ENCODE measurements at places on chromosomes 2 and 18.

- no peak for DNase-seq
Measured at GRCh38 chr2:29290293-29291047, 175.3 kb downstream of the CLIP4 start.

GRCh38 chr2:29281086-29281915 lies 166.1 kb downstream of the CLIP4 start:
- peak; percentile 73 for DNase-seq

DNA sequence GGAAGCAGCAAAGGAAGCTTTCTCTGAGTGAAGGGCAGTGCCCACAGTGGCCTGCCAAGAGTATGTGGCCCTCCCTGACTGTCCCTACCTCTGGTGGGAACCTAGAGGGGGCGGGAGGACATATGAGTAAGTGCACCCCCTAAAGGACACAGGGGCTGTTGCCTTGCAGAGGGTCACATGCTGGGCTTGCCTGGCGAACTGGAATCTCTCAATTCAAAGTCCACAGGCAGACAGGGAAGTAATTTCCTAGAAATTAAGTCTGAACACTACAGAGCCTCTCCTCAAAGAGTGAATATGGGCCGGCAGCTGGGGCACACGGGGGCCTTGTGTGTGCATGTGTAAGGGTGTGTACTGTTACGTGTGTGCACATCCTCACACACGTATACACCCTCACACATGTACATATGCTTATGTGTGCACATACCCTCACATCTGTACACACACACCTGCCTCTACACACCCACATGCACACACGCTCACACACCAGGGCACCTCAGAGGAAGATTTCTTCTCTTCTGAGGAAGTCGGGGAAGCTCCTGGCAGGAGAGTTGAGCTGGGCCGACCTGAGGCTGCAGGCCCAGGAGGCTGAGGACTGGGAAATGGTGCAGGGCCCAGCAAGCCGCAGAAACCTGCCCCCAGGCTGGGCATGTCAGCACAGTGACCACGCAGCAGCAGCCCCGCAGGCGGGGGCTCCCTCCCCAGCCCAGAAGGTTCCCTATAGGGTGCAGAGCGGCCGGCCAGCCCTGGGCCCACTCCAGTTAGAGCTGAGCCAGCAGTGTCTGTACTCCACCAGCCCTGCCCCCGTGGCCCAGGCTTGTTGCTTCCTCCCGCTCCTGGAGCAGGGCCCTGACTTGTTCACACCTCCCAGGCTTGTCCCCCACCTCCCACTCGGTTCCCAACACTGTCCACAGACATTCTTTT lies 77.4 kb upstream of the TAF1B start:
- DNase-seq, result no peak

GRCh38 chr2:161139098-161139987 lies 20.9 kb upstream of the TANK start:
- DNase-seq, result peak; percentile 64

GRCh38 chr2:10722252-10722825 lies 909 bp downstream of the ATP6V1C2 start:
- DNase-seq, result no peak

DNA sequence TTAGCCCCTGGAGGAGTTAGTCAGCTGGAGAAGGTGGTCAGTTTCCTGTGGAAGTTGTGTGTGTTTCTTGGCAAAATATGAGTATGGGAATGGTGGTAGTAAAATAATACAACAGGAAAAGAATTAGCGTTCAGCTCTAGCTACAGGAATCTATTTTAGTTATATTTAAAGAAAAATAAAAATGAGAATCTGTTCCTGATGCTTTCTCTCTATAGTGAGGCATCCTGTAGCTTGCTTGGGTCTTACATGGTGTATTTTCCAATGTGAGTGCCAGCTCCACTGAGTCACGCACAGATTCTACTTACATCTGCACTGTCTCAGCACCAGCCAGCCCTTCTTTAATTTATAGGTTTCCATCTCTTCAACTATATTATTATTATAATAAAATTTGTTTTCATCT lies 132.2 kb downstream of the BIRC6 start:
- no peak for DNase-seq

GRCh38 chr18:6052449-6052913 lies 157.2 kb upstream of the TMEM200C start:
- no peak for DNase-seq

DNA sequence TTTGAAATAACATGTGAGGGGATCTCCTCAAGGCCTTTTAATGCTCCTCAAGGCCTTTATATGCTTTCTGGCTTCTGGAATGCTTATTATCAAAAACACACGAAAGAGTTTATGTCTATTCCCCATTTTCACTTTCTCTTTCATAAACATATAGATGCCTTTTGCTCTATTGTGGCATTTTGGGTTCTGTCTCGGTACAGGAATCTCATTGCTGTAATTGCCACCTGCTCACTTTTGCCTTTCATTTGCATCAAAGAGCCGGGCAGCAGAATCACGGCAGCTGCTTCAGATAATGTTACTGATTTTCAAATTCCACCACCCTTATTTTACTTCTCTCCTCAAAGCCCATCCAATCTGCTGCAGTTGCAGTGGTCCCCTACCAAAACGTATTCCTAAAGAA lies 54.8 kb upstream of the LPIN2 start:
- no peak for DNase-seq

DNA sequence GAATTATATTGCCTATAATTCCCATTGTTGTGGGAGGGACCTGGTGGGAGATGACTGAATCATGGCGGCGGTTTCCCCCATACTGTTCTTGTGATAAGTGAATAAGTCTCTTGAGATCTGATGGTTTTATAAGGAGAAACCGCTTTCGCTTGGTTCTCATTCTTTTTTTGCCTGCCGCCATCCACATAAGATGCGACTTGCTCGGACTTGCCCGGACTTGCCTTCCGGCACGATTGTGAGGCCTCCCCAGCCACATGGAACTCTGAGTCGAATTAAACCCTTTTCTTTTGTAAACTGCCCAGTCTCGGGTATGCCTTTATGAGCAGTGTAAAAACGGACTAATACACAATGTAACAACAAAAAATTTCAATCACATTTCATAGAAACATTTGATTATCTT lies 115.8 kb downstream of the C2orf74 start:
- DNase-seq, result no peak

GRCh38 chr2:216535454-216535995 lies 36.9 kb downstream of the RPL37A start:
- peak; percentile 95 for DNase-seq

DNA sequence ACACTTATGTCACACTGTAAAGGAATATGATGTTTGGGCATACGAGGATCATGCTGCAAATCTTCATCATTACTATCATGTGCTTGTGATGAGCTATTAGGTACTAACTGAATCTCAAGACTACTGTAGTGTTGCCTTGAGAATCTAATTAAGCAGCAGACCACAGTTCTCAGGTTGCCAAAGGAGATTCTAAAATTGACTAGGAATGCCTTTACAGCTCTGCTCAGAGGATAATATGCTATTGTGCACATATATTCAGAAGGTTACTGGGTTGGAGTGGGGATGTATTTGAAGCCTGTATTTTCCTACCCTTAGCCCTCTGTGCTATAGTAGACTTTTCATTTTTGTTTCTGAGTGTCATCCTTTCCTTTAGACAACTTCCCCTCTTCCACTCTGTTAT lies 175.1 kb downstream of the CDH19 start:
- DNase-seq, result no peak

- DNase-seq, result no peak
Measured at GRCh38 chr18:45549290-45549689, 66.0 kb upstream of the SLC14A2 start.

DNA sequence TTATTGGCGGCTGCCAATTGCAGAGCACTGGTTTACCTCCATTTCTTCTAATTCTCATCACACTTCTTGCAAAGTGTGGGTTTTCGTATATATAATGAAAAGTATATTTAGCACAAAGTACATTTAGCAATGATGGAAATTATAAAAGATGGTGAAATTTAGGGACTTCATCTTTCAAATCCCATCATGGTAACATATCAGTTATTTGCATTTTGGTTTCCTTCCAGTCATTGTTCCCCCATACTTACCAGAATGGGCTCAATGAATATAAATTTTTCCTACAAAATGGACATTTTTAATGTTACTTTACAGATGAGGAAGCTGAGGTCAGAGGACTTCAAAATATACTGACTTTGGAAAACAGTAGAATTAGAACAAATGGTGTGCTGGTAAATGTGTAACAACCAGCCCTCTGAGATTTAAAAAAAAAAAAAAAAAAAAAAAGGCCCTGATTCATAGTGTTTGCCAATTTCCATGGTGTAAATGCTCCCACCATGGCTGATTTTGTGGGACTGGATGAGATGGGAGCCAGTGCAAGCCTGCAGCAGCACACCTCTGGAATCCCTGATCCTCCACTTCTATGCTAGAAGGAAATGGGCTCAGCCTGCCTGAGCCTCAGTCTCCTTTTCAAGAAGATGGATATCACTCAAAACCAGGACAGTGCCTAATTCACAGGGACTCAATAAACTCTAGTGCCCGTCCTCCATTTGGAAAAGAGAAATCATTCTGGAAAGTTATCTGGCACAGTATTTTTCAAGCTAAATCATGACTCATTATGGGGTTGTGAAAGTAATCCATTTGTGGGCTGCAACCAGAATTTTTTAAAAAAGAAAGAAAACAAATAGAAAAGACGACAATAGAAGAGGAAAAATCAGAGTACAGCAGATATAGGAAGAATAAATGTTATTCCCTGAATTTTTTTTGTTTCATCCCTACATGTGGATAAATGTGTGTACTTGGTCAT lies 34.0 kb downstream of the LBH start:
- peak; percentile 64 for DNase-seq

DNA sequence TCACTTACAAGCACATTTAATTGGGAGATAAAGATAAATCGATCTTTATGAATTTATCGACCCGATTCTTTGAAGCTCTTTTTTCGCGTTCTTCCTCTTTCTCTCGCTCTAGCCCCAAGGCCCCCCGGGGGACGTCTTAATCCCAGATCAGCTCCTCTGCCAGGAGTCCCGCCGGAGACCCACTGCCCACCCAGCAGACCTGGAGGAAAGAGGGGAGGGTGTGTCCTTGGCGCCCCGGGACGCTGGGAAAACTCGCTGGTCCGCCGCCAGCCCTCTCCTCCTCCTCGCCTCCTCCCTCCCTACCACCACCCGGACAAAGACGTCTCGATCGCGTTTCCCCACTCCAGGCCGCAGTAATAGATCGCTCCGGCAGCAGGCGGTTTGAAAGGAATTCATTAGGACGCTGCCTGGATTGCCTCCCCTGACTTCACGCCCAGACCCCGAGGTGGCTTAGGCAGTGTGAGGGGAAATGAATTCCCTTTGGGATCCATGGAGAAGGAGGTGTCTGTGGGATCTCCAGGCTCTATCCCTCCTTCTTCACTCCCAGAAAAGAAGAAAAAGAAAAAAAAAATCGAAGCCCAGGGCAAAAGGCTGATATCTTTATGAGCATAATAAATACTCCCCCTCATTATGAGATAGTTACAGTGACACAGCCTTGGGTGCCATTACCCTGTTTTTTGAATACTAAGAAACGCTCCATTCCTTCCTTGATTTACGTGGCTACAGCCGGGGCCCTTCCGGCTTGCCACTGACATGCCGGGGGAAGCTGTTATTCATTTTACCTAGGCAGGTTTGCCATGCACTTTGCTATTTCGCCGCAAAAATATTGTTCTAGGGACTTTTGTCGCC lies 1.8 kb upstream of the GBX2 start:
- no peak for DNase-seq

DNA sequence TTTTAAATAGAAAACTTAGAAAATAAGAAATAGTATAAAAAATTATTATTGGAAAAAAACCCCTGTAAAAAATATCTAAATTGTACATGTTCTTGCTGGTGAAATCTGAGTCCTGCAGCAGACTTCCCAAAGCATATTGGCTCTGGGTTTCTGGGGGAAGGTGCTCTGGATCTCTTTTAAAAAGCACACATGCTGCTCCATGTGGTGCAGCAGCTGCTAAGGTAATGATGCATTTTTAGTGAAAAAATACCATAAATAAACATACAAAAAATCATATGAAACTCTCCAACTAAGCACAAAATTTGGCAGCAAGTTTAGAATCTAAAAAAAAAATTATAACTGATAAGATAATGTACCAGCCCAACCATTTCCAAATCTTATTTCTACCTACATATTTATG lies 216.5 kb downstream of the GPD2 start:
- no peak for DNase-seq

GRCh38 chr18:73891572-73892421 lies 255.8 kb downstream of the FBXO15 start:
- DNase-seq, result no peak

GRCh38 chr2:119823734-119824334 lies 64.1 kb downstream of the PTPN4 start:
- peak; percentile 19 for DNase-seq

DNA sequence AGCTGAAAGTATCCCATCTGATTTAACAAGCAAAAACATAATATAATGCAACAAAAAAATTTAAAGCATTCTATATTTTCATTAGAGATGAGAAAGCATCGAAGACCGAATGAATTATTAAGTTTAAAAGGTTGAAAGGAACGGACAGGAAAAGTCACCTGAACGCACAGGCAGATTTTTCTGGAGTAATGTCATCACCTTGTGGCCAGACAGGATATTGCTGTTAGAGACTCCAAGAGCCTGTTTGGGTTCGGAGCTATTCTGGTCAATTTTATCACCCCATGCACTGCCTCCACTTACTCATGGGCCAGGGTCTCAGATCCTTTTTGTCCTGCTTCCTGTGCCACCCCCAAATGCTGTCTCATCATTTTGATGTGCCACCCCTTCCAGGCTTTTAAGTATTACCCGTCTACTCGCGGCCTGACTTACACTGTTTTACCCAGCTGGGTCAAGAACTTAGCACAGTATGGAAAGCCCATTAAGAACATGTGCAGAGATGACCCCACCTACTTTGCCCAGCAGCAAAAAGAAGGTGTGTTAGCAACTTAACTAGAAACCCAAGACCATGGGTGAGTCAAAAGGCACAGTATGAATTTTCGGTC lies 27.3 kb downstream of the GKN2 start:
- DNase-seq, result peak; percentile 22

GRCh38 chr18:48563027-48563426 lies 24.2 kb downstream of the CTIF start:
- peak; percentile 82 for DNase-seq

- DNase-seq, result no peak
Measured at GRCh38 chr2:105803337-105803736, 58.6 kb downstream of the NCK2 start.

GRCh38 chr2:178363252-178363651 lies 87.7 kb downstream of the PRKRA start:
- DNase-seq, result peak; percentile 8

- DNase-seq, result no peak
Measured at GRCh38 chr18:25348386-25349130, 3.4 kb downstream of the ZNF521 start.

GRCh38 chr2:41928526-41928925 lies 119.3 kb upstream of the PKDCC start:
- DNase-seq, result peak; percentile 73

GRCh38 chr2:85662899-85663593 lies 5.0 kb downstream of the SFTPB start:
- peak; percentile 96 for DNase-seq

DNA sequence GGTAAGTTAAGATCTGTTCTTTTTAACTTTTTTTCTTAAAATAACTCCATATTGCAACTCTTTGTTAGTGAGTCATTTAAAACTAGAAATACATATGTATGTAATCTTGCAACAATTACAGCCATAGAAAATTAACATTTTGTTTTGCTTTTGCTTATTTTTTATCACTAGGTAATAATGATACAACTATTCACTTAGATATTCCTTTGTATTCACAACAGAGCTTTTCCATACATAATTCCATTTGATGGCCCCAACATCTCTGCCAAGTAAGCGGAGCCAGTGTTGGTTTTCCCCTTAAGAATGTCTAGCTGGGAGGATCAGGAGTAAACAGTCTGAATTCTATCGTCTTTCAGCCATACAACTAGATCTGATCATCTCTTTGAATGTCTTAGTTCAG lies 16.1 kb downstream of the SPP2 start:
- no peak for DNase-seq

Data from astrocyte (in vitro differentiated cells and primary cell).